Mesendoderm (in vitro differentiated cells): ENCODE measurements at places on chromosomes 4 and X.

DNA sequence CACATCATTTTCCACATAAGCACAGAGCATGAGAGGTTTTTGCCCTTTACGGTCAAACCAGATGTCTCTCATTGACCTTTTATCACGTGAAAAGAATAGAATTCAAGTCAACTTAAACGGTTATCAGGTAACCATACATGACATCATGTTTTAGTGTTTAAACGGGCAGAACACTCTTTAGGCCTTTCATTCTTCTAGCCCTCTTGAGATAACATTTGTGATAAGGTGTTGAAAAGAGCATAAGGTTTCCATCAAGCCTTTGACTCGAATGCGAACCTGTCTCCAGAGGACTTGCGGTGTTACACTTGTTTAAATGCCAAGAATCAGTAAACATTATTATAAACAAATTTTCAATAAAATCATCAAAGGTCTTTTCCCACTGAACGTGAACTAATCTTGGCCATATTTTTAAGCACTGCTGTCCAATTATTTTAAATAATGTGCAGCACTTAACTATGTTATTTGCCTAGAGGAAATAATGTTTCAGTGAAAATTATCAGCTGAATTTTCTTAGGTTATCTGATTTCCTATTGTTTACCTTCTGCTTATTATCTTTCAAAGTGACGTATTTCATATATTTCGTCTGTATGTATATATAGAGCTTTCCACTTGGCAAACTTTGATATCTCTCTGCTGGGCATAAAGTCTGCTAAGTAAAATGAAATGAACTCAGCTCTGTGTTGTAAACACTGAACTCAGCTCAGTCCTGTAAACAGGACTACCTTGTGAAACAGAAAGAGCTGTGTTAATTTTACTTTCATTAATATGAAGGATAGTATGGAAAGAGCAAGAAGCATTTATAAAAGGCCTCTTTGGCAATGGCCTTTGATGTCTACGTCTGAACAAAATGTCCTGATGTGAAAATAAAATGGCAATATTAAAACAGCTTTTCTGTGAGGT lies 33.3 kb downstream of the TENM3 start:
- DNase-seq, result peak; percentile 73

GRCh38 chr4:147589586-147589985 lies 27.6 kb upstream of the TMEM184C start:
- DNase-seq, result no peak

DNA sequence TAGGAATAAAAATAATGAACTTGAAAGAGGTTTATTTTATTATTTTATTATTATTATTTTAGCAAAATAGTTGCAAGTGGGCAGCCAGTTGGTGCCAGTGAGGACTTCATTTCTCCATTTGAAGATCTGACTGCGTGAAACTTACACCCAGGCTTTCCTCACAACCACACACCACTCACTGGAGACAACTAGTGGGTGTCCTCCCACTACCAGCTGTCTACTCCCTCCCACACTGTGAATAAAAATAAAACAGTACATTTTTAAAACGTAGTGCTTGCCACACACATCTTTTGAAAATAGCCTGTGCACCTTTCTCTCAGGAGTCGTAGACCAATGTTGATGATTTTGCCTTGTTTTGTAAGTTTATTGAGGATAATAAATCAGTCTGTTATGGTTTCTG lies 7.4 kb downstream of the FGF13 start:
- no peak for DNase-seq

- DNase-seq, result no peak
Observed at GRCh38 chr4:87884976-87885549, 52.3 kb downstream of the MEPE start.

DNA sequence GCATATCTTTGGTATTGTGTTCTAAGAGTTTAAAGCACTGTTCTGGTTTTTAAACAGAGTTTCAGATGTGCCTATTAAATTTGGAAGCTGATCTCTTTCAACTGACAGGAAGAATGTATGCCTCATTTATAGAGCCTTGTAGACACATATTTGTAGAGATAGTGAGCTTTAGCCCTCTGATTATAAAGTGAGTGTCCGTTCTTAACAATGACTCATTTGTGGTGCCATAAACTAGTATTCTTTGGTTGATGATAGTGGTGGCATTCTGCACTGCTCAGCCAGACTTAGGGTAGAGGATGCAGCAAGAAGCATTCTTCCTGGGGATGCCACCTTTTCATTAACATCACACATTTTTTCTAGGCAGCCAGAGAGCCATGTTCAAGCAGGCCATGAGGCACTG lies 121.7 kb downstream of the TLL1 start:
- no peak for DNase-seq

- no peak for DNase-seq
Observed at GRCh38 chr4:36183232-36183631, 61.1 kb downstream of the ARAP2 start.
